ENCODE measurements at places on chromosomes 4 and X.

DNA sequence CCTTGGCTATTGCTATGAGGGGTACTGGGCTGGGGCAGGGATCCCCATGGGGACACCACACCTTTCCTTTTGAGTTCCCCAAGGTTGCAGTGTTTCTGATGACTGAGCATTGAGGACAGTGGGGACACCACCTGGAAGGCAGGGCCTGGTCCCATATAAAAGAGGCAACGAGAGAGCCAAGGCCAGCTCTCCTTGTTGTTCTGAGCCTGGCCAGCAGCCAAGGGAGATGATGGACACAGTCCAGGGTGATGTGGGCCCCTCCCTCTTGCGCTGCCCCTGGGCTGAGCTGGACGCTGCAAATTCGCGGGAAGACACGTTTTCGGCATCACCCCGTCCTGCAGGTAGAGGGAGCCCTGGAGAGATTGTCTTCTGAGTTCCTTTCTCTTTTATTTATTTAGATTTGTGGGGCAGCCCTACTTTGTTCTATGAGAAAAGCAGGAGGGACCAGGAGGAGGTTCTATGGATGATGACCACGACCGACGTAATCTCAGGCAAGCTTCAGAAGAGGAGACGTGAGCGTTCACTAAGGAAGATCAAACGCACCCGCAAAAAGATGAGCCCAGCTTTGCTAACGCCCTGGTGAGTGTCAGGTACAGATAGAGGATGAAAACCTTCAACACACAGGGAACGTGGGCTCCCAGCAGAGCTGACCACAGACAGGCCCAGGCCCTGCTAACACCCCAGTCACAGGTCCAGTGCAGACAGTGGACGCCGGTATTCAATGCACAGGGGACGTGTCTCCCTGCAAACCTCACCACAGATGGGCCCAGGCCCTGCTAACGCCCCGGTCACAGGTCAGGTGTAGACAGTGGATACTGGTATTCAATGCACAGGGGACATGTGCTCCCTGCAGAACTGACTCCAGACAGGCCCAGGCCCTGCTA, 97.4 kb downstream of the SHOX start:
- H3K27me3 ChIP-seq: no peaks in the 10 kb centered on the region
- no peak overlapping the region for H3K27ac ChIP-seq
- H3K4me3 ChIP-seq: no peak overlapping the region

DNA sequence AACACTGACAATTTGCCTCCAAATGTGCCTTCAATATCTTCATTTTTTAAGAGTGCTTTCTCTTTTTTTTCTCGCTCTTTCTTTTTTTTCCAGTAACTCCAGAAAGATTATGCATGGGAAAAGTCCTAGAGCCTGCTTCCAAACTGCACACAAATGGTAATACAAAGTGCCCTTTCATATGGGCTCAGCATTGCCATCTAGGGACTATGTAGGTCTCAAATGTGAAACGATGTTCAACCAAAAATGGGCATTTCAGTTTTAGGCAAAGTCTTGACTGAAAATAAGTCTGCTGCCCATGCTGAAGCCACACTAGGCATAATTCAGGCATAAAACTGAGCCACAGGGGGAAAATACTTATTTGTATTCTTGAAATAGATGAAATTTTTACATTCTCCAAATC, 65.6 kb downstream of the SYNPO2 start:
- no peaks in the 10 kb centered on the region for H3K36me3 ChIP-seq
- DNase-seq: no peak
- no peaks in the 10 kb centered on the region for H3K4me1 ChIP-seq

- H3K4me1 ChIP-seq: peaks cover 23% of the 10 kb centered on the region
- DNase-seq: no peak
- peaks cover 26% of the 10 kb centered on the region for H3K36me3 ChIP-seq
- H3K27ac ChIP-seq: no peak overlapping the region
These were observed 53.1 kb downstream of the RAB28 start for GRCh38 chr4:13430834-13431568.

DNA sequence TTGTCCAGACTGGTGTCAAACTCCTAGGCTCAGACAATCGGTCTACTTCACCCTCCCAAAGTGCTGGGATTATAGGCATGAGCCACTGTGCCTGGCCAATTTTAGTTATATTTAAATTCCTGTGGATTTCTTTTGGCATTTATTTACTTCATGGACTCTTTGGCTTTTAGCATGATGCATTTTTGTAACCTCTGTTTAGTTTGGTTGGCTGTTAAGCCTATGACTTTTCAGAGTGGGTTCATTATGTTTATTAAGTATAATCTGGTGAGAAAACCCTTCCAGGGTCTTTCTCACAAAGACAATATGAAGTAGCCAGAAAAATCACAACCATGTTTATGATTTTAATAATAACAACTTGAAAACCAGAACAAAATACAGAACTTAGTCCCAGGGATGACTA, 49.4 kb downstream of the USP38 start:
- no peaks in the 10 kb centered on the region for H3K36me3 ChIP-seq
- no peak for DNase-seq
- H3K4me3 ChIP-seq: no peak overlapping the region
- no peak overlapping the region for H3K27ac ChIP-seq
- no peaks in the 10 kb centered on the region for H3K4me1 ChIP-seq

- H3K27me3 ChIP-seq: no peaks in the 10 kb centered on the region
- no peak overlapping the region for H3K4me3 ChIP-seq
- no peak for DNase-seq
- no peak overlapping the region for H3K27ac ChIP-seq
- no peaks in the 10 kb centered on the region for H3K36me3 ChIP-seq
These were observed 272.1 kb downstream of the RPA4 start for GRCh38 chrX:97155816-97156215.

DNA sequence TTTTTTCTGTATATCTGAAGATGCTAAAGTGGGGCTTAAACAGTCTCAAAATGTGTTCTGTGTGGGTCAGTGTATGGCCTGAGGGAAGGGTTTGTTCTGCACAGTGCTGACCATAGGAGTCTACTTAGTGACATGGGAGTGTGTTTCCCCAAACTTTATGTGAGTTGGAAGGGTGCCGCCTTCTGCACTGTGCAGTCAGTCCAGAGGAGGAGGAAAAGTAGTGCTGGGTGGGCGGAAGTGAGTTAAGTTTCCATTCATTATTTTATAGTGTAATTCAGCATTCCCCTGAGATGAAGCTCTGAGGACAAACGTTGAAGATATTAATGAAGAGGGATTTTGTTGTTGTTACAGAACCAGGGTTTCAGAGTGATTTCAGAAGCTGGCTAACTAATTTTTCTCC, 2.9 kb downstream of the CHST7 start:
- H3K36me3 ChIP-seq: no peaks in the 10 kb centered on the region
- DNase-seq: no peak
- peaks cover 40% of the 10 kb centered on the region for H3K4me1 ChIP-seq
- H3K4me3 ChIP-seq: peak overlapping the region; percentile 55
- H3K27ac ChIP-seq: no peak overlapping the region

DNA sequence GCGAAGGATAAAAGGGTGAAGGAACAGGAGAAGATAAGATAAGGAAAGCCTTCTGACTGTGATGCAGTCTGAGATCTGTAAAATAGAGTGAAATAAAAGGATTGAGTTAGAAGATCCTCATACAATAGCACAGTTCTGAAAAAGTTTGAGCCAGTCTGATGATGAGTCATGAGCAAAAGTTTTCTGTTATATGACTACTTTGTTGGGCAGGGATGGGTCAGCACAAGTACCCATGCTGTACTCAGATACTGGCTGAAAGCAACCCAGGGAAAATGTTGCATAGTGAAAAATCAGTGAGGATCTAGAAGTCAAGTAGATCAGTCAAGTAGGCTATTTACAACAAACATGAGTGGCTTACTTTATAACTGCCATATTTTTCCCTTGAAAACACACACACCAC, 253.5 kb downstream of the PCDH10 start:
- DNase-seq: no peak
- no peak overlapping the region for H3K27ac ChIP-seq
- no peaks in the 10 kb centered on the region for H3K4me1 ChIP-seq
- no peak overlapping the region for H3K4me3 ChIP-seq
- H3K27me3 ChIP-seq: no peaks in the 10 kb centered on the region
- H3K36me3 ChIP-seq: no peaks in the 10 kb centered on the region

DNA sequence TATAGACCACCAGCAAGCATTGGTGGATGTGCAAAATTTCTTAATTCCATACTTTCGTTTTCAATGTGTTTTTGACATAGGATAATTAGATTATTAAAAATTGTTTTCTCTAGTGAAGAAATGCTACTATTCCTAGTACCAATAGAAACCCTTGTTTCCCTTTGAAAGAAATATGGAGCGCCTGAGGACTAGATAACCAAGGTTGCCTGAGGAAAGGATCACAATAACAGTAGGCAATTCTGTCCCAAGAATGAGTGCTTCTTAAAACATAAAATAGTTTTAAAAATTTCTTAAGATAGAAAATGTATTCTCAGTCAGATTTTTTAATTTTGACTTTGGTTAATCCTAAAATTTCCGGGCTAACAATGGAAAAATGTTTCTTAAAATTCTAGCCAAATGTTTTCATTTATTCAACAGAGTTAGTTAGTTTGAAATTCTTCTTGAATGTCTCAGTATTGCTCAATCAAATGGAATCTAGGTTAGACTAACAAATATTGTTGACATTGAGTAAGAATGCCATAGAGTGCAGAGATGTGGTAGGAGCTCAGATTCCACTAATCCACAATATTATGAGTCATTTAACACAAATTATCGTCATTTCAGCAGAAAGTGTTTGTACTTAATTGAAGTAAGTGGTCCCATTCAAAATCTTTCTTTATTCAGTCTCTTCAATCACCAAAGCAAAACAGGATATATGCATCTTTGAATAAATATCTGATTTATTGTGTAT, 666.0 kb downstream of the GRID2 start:
- H3K36me3 ChIP-seq: no peaks in the 10 kb centered on the region
- H3K4me1 ChIP-seq: no peaks in the 10 kb centered on the region
- no peak overlapping the region for H3K27ac ChIP-seq
- no peak for DNase-seq

DNA sequence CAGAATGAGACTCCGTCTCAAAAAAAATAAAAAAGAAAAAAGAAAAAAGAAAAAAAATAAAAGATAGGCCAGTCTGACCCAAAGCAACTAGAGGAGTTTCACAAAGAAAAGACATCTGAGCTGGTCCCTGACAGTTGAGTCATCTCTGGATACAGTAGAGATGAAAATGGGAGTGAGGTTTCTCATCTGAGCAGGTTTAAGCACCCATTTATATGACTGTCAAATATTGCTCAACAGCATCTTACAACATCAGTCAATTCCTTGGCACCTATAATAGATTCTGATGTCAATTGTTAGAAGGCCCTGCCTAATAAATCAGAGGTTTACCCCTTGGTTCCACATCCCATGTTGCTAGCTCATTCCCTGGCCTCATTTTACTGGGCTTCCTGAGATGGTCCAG, 490.5 kb downstream of the MAGEE1 start:
- no peak for DNase-seq
- no peak overlapping the region for H3K27ac ChIP-seq
- no peak overlapping the region for H3K4me3 ChIP-seq
- H3K27me3 ChIP-seq: no peaks in the 10 kb centered on the region
- no peaks in the 10 kb centered on the region for H3K4me1 ChIP-seq

DNA sequence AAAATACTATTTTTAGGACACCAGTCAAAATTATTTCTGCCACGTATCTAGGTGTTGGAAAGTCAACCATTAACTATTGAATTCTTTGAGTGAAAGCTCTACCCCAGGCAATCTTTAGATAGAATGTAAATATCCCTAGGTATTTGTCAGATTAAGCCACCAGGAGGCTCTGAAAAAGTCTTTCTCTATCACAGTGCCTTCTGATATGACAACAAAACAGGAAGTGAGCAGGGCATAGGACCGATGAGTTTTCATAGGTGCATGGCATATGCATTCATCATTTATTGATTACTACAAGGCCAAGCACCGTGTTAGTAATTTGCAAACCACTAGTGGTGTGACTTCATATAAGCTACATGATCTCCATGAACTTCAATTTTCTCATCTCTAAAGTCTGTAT, 333.6 kb upstream of the F9 start:
- H3K27ac ChIP-seq: no peak overlapping the region
- H3K27me3 ChIP-seq: peaks cover 39% of the 10 kb centered on the region
- no peaks in the 10 kb centered on the region for H3K36me3 ChIP-seq

DNA sequence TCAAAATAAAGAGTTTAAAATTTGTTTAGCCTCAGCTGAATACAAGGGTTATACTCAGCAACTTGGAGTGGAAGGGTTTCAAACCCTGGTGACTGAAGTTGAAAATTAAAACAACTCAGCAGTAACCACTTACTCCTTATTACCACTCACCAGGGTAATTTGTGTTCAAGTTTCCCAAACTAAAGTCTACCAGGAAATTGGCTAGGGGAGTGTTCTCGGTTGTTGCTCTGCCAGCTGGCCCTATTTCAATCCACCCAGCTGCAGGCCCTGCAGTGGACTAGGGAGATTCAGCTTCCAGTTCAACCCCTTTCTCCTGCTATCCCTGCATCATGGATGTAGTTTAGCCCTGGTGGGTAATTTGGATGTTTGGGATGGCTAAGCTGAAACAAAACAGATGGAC, 37.8 kb upstream of the EXOC1L start:
- H3K36me3 ChIP-seq: no peaks in the 10 kb centered on the region
- no peak for DNase-seq
- H3K27me3 ChIP-seq: no peaks in the 10 kb centered on the region
- H3K27ac ChIP-seq: no peak overlapping the region
- H3K4me1 ChIP-seq: no peaks in the 10 kb centered on the region

Measured in activated naive CD4-positive, alpha-beta T cell treated with anti-CD3 and anti-CD28 coated beads for 36 hours (primary cell).